ENCODE measurements at places on chromosomes 5 and 9. TPM values are rescaled to one million over a fixed set of nuclear protein-coding genes. Genes with fewer than 3 reads are reported as not detected.

The PCDHA9 gene
- total RNA-seq = 0.03 TPM

The BARHL1 gene
- total RNA-seq = not detected

The SLC6A3 gene
- total RNA-seq = not detected

The PDGFRB gene
- total RNA-seq = 68.0 TPM

The SH3RF2 gene
- total RNA-seq = 151 TPM

The LCNL1 gene
- total RNA-seq = 7.2 TPM

The COL15A1 gene
- total RNA-seq = 65.9 TPM

The CDH12 gene
- not detected for total RNA-seq

The HTR1A gene
- total RNA-seq = 0.35 TPM

The HCN1 gene
- total RNA-seq = 13.1 TPM

The NDUFB6 gene
- 137 TPM for total RNA-seq

The CRB2 gene
- 0.17 TPM for total RNA-seq

The PSMD5 gene
- total RNA-seq = 16.6 TPM

The GPX3 gene
- 2,012 TPM for total RNA-seq
